T-helper 1 cell (primary cell): ENCODE measurements at places on chromosomes 2 and 18.

DNA sequence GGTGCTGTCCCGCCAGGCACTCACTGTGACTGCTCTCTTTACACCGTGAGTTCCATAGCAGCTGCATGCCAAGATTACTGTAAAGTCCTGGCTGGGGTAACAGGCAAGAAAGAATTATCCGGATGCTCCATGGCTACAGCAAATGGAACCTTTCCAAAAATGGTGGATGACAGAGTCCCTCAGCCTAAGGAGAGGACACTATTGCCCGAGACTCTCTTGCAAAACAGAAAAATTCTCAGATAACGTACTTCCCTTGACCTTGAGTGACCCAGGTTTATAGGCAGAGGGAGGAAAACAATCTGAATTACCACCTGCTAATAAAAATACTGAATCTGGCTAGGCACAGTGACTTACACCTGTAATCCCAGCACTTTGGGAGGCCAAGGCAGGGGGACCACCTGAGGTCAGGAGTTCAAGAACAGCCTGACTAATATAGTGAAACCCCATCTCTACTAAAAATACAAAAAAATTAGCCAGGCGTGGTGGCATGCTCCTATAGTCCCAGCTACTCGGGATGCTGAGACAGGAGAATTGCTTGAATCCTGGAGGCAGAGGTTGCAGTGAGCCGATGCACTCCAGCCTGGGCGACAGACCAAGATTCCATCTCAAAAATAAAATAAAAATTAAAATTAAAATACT, 4.5 kb downstream of the CYS1 start:
- DNase-seq: no peak

GRCh38 chr2:239918749-239919148, 106.4 kb downstream of the NDUFA10 start:
- no peak for DNase-seq

GRCh38 chr18:3773303-3773702, 323.3 kb downstream of the TGIF1 start:
- DNase-seq: no peak

GRCh38 chr2:54750040-54750439, 26.6 kb downstream of the EML6 start:
- DNase-seq: no peak
